ACHN (cell line): ENCODE measurements at places on chromosomes 11 and 22.

DNA sequence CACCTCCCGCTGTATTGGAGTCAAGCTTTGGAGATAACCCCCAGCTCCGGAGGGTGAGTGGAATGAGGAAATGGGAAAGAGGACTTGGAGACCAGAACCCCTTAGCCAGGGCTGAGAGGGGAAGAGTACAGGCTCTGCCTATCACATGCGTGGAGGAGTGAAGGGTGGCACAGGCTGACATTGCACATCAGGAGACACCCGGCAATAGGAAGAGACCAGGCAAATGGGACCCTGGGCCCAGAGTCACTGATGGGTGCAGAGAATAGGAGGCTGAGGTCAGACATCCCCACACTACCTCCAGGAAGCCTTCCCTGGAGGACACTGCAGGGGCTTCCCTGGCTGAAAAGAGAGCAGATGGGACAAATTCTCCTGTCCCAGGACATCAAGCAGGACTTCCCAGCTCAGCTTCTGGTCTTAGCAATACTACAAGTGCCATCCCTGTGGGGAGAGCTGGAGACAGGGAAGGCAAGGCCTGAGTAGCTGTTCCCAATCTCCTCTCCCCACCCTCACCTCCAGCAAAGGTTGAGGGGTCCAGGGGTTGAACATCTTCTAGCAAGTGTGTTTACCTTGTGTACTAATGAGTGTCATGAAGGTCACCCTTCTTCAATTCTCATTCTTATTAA lies 160.7 kb downstream of the BUD13 start:
- DNase-seq: no peak

DNA sequence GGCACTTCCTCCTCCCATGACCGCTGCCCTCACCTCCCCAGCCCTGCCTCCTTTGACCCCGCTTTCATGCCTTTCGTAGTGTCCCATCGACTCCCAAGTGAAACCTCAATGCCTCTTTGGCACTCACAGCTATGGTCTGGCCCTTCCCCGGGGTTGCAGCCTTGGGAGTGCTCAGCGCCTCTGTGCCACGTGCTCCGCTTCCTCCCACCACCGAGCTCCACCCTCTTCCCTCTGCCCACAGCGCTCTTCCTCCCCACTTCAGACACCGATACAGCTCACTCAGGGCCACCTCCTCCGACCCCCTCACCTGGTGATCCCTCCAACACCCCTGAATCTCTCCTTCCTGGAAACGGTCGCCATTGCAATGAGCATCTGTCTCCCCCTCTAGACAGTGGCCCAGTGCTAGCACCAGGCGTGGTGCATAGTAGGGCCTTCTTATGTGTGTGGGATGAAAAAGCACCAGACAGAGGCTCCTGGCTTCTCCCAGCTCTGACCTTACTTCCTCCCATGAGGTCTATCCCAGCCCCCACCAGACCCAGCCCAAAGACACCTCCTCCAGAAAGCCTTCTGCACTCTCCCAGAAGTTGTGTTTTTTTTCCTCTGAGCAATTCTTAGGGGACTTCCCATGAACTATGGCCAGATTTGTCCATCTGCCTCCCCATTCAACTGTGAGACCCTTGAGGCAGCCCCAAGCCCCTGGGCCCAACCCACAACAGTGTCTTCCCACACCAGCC lies 16.4 kb upstream of the SCGB1A1 start:
- DNase-seq: no peak

DNA sequence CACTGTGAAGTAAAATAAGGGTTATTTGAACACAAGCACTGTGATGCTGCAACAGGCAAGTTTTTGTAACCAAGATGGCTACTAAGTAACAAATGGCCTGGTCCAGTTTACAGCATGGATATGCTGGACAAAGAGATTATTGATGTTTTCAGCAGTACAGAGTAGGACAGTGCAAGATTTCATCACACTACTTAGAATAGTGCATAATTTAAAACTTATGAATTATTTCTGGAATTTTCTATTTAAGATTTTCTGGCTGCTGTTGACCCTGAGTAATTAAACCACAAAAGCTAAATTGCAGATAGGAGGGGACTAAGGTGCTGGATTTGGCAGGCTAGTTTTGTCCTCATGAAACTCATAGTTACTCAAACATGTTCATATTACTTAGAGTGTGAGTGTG lies 33.1 kb downstream of the CEP295 start:
- no peak for DNase-seq

GRCh38 chr11:123755344-123755743 lies 1.0 kb upstream of the OR6X1 start:
- no peak for DNase-seq

- no peak for DNase-seq
These were observed 2.9 kb upstream of the BID start for GRCh38 chr22:17777005-17777716.

DNA sequence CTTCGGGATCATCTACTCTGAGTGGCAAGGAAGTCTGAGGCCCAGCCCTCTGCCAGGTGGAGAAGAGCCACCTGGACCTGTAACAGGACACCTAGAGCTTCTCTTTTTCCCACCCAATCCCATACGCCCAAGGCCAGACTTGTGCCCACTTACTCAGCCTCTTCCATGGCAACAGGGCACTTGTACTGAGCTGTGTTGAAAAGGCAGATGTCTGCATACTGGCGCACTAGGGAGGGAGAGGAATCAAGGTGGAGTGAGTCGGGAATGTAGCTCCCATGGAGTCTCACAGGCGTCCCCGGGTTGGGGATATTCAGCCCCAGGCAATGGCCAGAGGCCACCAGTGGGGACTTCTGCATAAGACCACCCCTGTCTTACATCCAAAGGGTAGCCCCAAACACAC lies 36.1 kb downstream of the TPBGL start:
- no peak for DNase-seq

- DNase-seq: peak; percentile 28
These were observed 7.4 kb downstream of the LZTR1 start for GRCh38 chr22:20989323-20990138.

DNA sequence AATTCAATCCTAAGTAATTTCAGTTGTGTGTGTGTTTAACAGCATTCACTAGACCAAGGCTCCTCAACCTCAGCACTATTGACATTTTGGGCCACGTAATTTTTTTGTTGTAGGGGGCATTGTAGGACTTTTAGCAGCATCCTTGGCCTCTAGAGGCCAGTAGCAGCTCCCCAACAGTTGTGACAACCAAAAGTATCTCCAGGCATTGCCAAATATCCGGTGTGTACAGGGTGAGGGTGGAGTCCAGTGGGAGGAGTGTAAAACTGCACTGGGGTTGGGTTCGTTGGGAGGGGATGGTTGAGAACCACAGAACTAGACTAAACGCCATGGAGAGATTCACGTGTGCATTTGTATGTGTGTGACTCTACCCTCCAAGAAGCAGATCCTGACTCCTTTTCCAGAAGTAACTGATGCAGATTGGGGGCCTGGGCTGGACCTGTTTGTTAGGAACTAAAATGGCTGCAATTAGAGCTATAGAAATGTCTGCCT lies 5.9 kb upstream of the PHF21A start:
- DNase-seq: peak; percentile 54

DNA sequence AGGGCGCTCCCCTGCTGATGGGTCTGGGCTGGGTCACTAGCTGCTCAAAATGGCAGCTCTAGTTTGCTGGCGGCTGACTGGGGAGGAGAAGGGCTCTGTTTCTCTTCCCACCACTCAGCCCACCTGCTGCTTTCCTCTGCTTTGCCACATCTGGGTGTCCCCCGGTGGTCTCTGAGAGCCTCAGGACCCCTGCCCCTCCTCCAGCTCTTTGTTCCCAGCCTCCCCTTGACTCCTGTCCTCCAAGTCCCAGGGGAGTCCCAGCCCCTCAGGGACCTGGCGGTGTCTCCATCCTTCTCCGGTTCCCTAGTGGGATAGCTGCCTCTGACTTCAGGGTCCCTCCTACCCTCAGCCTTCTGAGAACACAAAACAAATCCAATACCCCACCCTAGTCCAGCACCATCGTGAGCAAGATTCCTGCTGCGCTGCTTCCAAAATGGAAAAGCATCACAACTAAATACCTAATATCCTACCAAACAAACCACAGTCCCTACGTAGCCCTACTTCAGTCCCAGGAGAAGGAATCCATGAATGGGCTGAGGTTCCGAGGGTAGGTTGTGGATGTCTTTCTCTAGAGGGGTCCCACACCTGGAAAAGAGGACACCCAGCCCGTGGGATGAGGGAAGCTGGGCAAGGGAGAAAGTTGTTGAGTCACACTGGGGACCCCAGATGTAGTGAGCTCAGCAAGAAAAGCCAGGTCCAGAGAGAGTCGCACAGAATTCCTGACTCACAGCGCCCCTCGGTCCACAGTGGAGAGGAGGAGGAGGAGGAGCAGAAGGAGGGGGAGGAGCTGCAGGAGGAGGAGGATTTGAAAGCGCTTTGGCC lies 45.0 kb upstream of the NNMT start:
- DNase-seq: no peak

DNA sequence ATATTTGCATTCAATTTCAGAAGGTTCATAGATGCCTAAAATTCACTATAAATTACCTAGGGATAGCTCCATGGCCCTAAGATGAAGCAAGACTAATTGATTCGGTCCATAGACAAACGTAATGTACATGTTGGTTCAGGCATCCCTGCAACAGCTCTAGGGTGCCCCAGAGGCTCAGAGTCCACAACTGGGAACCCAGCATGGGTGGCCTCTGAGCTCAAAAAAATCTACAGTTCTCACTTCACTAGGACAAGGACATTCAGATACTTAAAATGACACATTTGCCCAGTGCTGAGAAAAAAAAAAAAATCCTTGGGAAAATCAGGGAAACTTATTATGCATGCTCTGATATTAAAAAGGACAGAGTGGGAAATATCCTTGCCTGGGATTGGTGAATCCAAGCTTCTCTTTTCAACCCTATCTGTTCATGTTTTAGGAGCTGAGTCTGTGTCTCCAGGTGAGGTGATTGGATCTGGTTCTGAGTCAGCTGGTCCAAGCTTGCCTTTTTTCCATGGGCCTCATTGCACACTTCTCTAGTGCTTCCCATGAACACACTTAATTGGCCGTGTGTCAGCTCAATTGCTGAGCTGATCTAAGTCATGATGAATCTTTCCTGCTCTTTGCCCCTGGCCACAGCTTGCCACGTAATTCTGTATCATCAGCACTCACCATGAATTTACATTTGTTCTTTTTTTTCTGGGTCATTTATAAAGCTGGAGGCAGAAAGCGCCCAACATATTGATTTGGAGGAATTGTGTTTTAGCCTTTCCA lies 116.3 kb upstream of the RCN1 start:
- DNase-seq: peak; percentile 53

GRCh38 chr11:34565417-34566207 lies 52.0 kb upstream of the ELF5 start:
- DNase-seq: peak; percentile 17

DNA sequence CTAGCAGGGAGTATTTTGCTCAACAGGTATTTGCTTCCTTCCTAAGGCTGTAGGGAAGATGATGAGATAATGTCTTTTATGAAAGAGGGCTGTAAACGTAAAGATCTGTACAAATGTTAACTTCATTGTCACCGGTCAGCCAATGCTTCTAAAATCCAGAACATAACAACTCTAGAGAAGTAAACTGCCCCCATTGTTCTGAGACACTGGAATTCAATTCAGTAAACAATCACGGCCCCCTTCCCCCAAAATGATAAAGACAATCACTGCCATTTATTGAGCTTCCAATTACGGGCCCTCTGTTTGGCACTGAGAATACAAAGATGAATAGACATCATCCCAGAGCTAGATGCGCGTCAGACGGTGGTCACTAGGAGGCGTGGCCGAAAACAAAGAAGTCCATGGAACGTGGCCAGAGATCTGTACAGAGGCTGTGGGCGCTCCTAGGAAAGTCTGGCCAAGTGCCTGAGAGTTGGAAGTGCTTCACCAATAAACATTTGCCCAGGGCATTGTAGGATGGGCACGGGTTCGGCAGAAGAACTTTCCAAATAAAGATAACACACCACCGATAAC lies 576 bp downstream of the TMEM258 start:
- DNase-seq: peak; percentile 78

- peak; percentile 7 for DNase-seq
These were observed 113.2 kb upstream of the RAG2 start for GRCh38 chr11:36711104-36711825.

DNA sequence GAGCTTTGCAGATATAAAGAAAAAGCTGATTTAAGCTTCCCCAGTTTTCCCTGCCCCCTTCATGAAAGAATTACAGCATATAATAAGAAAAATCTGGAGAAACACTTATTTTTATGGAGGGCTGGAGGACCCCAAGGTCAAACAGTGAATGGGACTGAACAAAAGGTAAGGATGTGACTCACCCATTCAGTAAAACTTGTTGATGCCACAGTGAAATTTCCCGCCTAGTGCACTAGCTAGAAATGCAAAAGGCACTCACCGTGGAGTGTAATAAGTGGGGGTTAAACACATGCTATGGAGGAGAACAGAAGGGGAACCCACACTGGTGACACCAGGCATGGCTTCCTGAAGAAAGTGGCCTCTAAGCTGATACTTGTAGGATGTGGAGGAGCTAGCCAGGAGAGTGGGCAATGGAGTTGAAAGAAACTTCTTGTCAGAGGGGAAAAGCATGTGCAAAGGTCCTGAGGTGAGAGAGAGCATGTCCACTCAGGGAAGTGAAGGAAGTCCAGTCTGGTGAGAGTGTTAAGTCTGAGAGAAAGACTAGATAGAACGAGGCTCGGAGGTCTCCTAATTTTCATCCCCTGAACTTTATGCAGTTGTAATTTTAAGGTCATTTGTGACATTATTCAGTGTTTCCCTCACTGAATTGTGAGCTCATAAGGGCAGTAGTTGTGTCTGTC lies 77.1 kb downstream of the MIAT start:
- DNase-seq: no peak

- DNase-seq: no peak
These were observed 36.7 kb downstream of the CLMP start for GRCh38 chr11:123158033-123159003.

DNA sequence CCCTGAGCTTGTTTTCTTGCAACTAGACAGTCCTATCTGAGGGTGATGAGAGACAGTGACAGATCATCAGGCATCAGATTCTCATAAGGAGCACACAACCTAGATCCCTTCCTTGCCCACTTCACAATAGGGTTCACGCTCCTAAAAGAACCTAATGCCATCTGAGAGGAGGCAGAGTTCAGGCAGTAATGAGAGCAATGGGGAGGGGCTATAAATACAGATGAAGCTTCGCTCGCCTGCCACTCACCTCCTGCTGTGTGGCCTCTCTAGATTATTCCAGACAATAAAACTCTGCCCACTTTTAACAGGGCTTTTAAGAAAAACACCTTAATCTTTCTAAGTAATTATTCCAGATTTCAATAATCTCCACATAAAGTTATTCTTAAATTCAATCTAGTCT lies 43.9 kb upstream of the PAK1 start:
- DNase-seq: no peak

GRCh38 chr22:49889071-49889470 lies 29.2 kb downstream of the ALG12 start:
- no peak for DNase-seq

DNA sequence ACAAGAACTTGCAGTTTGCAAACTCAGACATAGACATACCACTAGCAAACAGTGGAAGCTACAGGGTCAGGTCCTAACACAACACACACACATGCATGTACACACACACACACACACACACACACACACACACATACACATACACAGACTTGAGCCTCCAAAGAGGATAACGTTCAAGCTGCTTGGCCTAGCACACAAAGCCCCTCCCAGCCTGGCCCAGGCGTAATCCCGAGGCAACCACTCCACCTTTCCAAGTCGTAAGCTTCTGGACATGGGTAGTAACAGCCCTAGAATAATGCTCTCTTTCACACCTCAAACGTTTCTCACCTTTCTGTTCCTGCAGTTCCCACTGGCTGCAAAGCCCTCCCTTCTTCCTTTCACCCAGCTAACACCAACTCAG lies 88.6 kb downstream of the LARGE1 start:
- no peak for DNase-seq

GRCh38 chr22:50261615-50262459 lies at the start of gene MAPK12:
Gene MAPK12, minus strand, starts transcription at chr22:50261683. Its CDS starts 174 bp downstream, at chr22:50261509.
- peak; percentile 43 for DNase-seq
